Spleen (tissue), 13 donors: ENCODE measurements at places on chromosomes 16 and 17. TPM values are rescaled to one million over a fixed set of nuclear protein-coding genes. Genes with fewer than 3 reads are reported as not detected.

NXPH3 gene
- 0.37 TPM for total RNA-seq

EIF5A gene
- 281 TPM for total RNA-seq

DOC2B gene
- total RNA-seq = 7.5 TPM

CACNG1 gene
- total RNA-seq = not detected

TUFM gene
- 76.3 TPM for total RNA-seq

DNAI2 gene
- total RNA-seq = not detected

CPHXL2 gene
- not detected for total RNA-seq

EME1 gene
- 3.6 TPM for total RNA-seq

C1QTNF8 gene
- not detected for total RNA-seq

LRRC75A gene
- 26.4 TPM for total RNA-seq

CD300E gene
- total RNA-seq = 6.1 TPM

UMOD gene
- not detected for total RNA-seq
